ENCODE measurements at places on chromosomes 7 and 10.

GRCh38 chr7:77460057-77460486 is 43.9 kb upstream of the GSAP start:
- no peak for DNase-seq

GRCh38 chr7:26337232-26337865 is 45.7 kb downstream of the SNX10 start:
- DNase-seq: no peak

DNA sequence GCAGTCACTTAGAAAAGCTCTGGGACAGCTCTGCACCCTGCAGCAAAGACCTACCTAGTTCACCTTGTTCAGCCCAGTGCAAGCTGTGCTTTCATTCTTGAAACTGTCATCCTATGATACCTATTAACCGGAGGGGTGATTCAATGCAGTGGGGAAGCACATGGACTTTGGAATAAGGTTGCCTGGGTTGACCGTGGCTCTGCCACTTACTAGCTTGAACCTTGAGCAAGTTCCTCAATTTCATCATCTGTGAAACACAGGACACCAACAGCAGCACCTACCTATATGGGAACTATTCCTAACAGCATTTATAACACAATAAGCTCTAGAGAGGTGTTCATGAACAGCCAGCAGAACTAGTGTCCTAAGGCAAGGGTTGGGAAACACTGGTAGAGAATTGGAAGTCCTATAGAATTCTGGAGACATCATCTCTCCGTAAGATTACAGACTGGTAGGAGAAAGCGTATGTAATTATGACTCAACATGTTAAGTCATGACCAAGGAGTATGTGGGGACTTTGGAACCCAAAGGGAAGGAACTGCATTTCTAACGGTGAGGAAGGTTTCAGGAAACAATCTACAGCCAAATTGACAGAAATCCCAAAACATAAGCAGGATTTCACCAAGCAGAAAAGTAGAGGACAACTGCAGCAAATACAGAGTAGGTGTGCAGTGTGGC is 270.0 kb downstream of the USP6NL start:
- DNase-seq: no peak

DNA sequence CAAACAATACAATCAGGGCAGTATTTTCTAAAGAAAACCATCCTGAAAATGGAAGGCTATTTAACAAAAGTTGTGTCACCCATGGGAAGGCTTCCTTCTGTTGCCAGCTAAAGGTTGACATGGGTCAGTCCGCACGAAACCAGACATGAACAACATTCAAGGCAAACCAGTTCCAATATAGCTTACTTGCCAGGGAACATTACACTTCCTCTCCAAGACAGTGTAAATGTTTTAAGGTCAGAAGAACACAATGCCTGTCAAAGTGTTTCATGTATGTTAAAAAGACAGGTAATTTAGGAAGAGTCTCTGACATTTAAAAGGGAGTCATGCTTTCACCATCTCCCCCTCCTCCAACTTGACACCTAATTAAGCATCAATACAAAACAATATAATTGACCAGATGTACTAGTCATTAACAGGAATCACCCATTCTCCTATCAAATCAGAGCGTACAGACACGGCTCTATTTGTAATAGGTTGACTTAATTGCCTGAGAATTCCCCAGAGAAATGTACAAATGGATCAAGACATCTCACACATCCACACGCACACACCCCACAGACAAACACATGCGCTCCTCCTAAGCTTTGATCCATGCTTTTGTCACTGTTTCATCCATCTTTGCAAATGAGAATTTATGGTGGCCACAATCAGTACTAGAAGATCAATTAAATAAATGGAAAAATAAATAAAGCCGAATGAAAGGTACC is 69.5 kb downstream of the CACNA2D1 start:
- no peak for DNase-seq

Data from AG04449 (cell line).